IPS DF 6.9 (cell line): ENCODE measurements at places on chromosomes 6 and 20.

DNA sequence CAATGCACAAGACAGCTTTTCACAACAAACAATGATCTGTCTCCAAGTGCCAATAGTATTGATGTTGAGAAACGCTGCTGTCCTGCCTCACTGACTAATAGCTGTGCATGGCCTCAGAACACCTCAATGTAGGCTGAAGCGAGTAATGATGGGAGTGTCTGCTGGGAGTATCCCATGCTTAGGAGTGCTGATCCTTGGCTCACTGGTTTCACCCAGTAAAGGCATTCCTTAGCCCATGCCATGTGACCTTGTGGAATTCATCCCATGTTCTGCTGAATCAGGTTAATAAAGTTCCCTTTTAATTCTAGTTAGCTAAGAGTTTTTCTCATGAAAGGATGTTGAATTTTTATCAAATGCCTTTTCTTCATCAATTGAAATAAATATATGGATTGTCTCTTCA lies 3.8 kb upstream of the WFDC12 start:
- H3K36me3 ChIP-seq: no peaks in the 10 kb centered on the region
- no peak overlapping the region for H3K27ac ChIP-seq
- no peak overlapping the region for H3K4me3 ChIP-seq
- no peaks in the 10 kb centered on the region for H3K27me3 ChIP-seq

DNA sequence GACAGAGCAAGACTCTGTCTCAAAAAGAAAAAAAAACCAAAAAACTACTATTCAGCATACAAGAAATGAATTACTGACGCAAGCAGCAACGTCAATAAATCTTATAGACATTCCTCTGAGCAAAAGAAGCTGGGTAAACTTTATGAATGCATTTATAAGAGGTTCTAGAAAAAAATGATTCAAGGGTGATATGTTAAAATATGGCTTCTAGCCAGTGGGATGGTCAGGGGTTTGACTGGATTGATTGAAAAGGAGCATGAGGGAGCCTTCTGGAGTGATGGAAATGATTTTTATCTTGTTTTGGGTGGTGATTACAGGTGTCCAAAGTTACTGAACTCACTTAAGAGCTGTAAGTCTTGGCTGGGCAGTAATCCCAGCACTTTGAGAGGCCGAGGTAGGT lies 64.9 kb upstream of the SALL4 start:
- peaks cover 2% of the 10 kb centered on the region for H3K4me1 ChIP-seq
- H3K4me3 ChIP-seq: no peak overlapping the region
- no peak for DNase-seq
- no peaks in the 10 kb centered on the region for H3K27me3 ChIP-seq
- no peak overlapping the region for H3K27ac ChIP-seq

DNA sequence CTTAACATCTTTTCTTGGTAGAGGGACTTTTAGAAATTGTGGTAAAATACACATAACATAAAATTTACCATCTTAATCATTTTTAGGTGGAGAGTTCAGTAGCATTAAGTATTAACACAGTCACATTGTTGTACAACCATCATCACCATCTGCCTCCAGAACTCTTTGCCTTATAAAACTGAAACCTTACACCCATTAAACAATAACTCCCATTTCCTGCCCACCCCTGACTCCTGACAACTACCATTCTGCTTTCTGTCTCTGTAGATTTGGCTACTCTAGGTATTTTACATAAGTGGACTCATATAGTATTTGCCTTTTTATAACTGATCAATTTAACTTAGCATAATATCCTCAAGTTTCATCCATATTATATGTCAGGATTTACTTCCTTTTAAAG lies 88.7 kb downstream of the ZHX3 start:
- no peaks in the 10 kb centered on the region for H3K4me1 ChIP-seq
- no peak overlapping the region for H3K4me3 ChIP-seq
- DNase-seq: no peak
- no peaks in the 10 kb centered on the region for H3K36me3 ChIP-seq
- no peaks in the 10 kb centered on the region; the same call in 1 of the 2 replicates for H3K27me3 ChIP-seq
- H3K27ac ChIP-seq: no peak overlapping the region

DNA sequence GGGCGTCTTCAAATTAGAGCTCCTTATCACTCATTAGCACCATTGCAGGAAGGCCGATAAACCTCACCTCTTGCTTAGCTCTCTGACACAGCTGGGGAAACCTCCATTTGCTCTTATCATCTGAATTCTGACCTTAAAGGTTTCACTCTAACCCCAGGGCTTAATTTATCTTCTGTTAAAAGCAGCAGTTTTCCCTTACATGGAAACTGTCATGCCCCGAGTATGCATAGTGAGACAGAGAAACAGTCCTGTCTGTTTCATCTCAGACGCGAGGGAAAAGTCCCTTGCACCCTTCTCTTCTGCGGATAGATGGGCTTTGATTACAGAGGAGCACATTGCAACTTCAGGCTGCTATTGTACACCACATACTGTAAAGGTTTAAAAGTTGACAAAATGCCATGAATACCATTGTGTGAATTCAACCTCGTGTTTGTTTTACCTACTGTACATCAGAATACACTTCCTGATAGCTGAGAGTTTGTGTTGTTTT lies 191.5 kb upstream of the BMP2 start:
- no peaks in the 10 kb centered on the region for H3K4me1 ChIP-seq
- H3K27ac ChIP-seq: no peak overlapping the region
- no peaks in the 10 kb centered on the region for H3K27me3 ChIP-seq
- no peak overlapping the region for H3K4me3 ChIP-seq
- DNase-seq: no peak
- H3K36me3 ChIP-seq: no peaks in the 10 kb centered on the region
